ENCODE measurements at places on chromosomes 1 and 21.

GRCh38 chr1:115977499-115978258 lies 1.4 kb downstream of the SLC22A15 start:
- peak; percentile 34 for DNase-seq

GRCh38 chr1:164602480-164603093 lies 43.6 kb downstream of the PBX1 start:
- DNase-seq = peak; percentile 42

GRCh38 chr21:42596657-42597056 lies 56.8 kb upstream of the PDE9A start:
- no peak for DNase-seq

GRCh38 chr1:230240446-230241086 lies 173.5 kb downstream of the GALNT2 start:
- DNase-seq = no peak

- DNase-seq = no peak
These were observed 127.8 kb upstream of the GREM2 start for GRCh38 chr1:240739754-240740153.

GRCh38 chr21:32001390-32001789 lies 128.6 kb downstream of the HUNK start:
- DNase-seq = no peak

GRCh38 chr1:9846611-9847171 lies 22.9 kb upstream of the CLSTN1 start:
- no peak for DNase-seq

- no peak for DNase-seq
These were observed 90.7 kb downstream of the XCL2 start for GRCh38 chr1:168453056-168453455.

DNA sequence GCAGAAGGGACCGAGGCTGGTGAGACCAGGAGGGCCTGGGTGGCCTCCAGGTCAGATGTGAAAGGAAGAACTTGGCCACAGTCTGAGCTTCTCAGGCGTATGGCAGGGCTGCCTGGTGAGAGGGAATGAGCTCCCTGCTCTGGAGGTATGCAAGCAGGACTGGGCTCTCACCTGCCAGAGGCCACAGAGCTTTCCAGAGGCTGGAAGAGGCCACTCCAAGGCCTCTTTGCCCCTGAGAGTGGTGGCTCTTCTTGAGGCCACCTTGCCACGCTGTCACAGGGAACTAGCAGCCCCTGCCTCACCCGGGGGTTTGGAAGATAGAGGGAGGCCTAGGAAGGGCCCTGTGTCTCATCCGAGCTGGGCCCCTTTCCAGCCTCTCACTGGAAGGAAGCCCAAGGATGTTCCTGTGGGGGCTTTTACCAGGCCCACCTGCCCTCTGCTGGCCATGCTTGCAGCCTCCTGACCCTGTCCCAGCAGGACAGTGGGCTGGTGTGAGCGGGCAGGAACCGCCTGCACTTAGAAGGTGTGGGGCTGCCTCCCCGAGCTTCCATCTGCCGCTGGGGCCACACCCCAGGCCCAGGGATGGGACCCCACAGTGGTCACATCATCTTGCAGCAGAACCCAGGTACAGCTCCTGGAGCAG lies 10.0 kb downstream of the PCSK9 start:
- no peak for DNase-seq

- DNase-seq = no peak
These were observed 576 bp downstream of the ZFP69 start for GRCh38 chr1:40477678-40478053.
